HT1080 (cell line): ENCODE measurements at places on chromosomes 13 and 19. TPM values are rescaled to one million over a fixed set of nuclear protein-coding genes. Genes with fewer than 3 reads are reported as not detected.

- no peak for DNase-seq
These were observed 71.0 kb downstream of the DCT start for GRCh38 chr13:94408314-94409036.

ARHGAP45 gene
- 1.4 TPM in 2 replicates for total RNA-seq

DGKH gene
- 9.9 and 10.3 TPM in 2 replicates for total RNA-seq

SERP2 gene
- not detected in 2 replicates for total RNA-seq

GRCh38 chr19:42596391-42597072 lies 1.8 kb upstream of the CEACAM8 start:
- no peak for DNase-seq

ERICH6B gene
- total RNA-seq = not detected in 2 replicates
